ENCODE measurements at places on chromosomes 11 and 22.

DNA sequence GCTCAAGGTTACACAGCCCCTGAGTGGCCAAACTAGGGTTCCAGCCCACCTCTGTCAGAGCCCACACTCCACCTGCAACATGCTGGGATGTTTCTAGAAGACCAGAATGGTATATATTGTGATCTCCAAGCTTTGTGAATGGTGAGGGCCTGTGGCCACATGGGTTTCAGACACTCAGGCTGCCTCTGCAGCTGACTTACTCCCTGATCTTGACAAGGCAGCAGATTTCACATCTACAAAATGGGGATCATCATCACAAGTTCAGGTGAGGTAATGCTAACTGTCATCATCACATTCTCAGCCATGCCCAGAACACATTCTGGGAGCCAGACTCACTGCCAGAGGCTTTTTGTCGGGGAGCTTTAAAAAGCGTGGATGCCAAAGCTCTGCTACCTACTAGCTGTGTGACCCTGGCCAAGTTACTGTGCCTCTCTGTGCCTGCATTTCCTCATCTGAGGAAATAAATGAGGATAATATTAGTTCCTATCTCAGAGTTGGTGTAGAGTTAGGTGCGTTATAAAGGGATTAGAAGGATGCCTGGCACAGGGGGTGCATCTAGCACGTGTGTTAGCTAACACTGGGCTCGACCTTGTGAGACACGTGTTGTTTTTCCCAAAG, 24.9 kb upstream of the WNT11 start:
- no peak for DNase-seq

DNA sequence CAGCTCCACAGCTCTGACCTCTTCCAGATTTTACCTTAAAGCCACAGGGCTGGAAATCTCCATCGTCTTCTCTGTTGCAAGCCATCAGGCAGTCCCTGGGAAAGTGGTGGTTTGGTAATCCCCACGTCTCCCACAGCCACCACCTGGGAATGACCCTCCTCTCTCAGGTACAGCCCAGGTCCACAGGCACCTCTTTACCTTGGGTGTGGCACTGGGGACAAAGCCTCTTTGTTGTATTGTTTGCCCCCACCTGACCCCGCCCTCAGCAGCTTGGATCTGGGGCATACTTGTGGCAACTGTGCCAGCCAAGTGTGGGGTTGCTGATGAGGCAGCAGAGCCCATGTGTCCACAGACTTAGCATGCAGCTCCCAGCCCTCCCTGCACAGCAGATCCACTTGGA, 77.6 kb downstream of the LRRC32 start:
- DNase-seq, result no peak

DNA sequence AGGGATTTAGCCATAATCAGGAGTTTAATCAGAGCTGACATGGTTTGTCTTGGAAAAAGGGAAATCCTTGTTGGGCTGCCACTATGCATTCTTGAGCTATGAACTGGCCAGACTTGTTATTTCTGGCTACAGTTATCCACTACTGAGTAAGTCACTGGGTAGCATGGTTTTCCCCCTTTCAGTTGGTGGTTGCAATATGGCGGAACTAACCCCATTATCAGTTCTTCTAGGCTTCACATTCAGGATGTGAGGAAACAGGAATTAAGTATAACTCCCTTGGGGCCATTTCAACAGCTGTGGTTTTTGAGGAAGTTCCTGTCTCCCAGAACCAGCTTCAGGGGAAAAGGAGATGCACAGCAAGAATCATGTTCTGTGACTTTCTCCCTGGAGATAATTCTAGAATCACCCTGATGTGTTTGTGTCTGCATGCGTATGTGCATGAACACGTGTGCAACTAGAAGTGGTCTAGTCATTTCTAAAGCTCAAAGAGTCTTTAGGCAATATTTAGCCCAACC, 103.0 kb upstream of the CD44 start:
- DNase-seq, result no peak

DNA sequence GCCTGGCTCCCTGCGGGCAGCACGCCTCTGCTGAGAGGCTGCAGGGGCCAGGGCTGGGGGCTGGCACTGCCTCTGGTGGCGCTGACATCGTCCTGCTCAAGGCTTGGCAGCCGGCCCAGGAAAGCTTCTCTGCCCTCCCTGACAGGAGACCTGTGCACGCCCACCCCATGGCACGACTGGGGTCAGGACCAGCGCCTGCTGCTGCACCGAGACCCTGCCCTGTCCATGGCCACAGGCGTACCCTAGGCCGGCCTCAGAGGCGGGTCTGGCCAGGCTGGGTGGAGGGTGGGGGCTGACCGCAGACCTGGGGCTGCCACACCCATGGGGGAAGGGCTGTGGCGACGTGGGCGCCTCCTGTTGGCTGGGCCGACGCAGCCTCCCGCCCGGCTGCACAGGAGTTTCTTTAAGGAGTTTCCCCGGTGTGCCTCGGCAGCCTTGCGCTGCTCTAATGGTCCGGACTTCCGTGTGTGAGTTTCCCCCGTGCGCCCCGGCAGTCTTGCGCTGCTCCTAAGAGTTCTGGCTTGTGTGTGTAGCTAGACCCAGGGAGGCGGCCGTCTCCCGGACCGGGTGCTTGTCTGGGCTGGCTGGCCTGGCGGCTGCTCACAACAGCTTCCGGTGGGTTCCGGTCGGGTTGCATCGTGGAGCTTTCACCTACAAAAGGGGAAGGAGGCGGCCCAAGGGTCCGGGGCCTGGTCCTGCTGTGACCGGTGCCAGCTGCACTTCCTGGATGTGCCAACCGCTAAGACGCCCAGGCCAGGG, 4.6 kb downstream of the TRABD start:
- peak; percentile 88 for DNase-seq

DNA sequence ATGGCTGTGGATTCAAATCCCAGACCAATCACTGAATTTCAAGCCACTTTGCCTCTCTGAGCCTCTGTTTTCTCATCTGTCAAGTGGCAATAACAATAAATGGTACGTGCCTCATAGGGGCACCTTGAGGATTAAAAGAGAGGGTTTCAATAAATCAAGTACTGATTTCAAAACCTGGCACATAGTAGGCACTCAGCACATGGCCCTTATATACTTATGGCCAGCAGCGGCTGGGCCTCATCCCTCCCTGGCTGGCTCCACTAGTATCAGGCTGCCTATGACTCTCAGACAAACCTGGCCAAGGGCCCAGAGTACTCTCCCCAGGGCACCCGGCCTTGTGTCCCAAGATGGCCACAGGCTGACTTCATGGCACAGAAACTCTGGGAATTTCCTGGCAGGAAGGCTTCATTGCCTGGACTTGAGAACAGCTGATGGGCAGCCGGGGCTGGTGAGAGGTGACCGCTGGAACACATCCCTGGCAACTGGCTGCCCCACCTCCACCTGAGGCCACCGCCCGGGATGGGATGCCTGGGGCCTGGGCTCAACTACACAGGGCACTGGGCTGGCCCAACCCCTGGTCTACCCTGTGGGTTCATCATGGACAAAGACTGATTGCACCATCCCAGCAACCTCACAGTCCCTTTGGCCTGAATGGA, 3.4 kb downstream of the FADS3 start:
- peak; percentile 94 for DNase-seq

GRCh38 chr11:17514476-17514875, 29.7 kb downstream of the USH1C start:
- DNase-seq, result no peak

- DNase-seq, result no peak
Measured at GRCh38 chr11:120167659-120168058, 29.7 kb upstream of the TRIM29 start.

DNA sequence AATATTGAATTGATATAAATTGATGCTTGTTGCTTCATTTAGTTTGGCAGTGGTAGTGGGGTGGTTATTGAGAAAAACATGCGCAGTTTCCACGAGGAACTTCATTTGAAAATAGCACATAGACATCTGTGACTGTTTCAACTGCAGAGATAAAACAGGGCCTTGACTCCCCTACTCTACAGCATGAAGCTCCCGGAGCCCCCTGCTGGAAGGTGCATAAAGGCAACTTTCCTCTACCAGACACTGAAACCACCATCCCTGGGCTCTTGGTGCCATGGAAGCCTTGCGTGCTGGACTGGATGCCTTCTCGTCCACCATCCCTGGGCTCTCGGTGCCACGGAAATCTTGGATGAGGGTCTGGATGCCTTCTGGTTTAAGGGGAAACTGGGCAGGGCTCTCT, 195.9 kb downstream of the CSNK2A3 start:
- DNase-seq, result no peak

- DNase-seq, result no peak
Measured at GRCh38 chr11:57547854-57548377, 10.5 kb downstream of the SMTNL1 start.

DNA sequence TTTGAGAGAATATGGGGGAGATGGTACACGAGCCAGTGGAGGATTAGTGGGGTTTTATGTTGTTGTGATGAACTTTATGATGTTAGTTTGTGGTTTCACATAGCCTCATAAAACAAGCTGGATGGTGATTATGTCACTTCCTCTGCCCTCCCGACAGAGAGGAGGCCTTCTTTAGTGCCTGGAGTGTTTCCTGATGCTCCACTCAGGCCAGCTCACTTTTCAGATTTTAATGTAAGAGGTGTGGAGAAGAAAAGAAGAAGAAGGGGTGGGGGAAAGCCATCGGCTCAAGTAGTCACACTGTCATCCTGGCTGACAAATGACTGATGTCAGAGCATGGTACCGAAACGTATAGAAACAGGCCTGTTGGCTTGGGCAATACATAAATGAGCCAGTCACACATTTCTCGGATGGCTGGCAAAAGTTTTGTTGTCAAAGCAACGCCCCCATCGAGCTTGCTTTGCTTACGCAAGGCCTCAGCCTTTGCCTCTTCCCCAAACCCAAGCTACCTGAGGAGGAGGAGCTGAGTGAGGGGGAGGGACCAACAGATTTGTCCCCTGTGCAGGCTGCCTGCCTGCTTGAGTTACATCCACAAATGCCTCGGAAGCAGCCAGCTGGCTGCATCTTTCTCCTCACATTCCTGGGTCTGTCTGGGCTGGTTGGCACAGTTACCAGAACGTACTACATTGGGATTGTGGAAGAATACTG, at the start of gene HEPHL1:
TSS of gene HEPHL1 (plus strand) at position 578 of the 705 bp plus-strand sequence. CDS start at position 593, 15 bp downstream.
- peak; percentile 58 for DNase-seq

DNA sequence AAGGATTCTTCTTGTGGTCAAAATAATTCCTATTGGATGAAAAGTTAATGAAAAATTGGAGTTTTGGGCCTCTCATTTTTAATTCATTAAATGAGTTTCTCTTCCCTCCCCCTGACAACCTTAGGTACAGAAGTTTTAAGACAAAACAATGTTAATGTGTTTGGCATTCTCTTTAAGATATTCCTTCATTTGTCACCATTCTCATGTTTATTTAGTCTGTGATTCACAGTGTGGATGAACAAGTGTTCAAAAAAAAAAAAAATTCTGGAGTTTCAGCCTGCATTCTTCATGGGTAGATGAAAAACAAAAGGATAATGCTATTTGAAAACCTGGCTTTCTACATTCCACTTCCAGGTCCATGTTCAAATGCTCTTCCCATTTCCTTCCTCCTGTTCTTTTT, 172.6 kb upstream of the LUZP2 start:
- DNase-seq, result no peak

GRCh38 chr11:62146476-62147200, 22.8 kb downstream of the INCENP start:
- no peak for DNase-seq

DNA sequence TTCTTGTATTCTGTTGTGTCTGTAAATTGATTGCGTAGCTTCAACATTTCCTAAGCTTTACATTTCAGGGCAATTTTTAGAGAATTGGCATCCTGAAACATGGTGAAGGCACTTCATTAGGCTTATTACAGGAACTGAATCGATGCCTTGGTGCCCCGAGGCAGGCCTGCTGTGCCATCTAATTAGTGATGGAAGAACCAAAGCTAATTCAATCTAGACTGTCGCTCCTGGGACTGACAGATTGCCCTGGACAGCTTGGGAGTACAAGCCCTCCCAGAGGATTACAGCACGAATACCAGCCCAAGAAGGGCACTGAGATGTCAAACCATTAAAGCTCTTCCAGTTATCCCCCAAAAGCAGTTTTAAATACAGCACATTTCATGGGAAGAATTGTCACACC, 243.2 kb upstream of the ZC3H12C start:
- DNase-seq, result no peak

- DNase-seq, result no peak
Measured at GRCh38 chr11:110463153-110463552, 33.4 kb downstream of the FDX1 start.

DNA sequence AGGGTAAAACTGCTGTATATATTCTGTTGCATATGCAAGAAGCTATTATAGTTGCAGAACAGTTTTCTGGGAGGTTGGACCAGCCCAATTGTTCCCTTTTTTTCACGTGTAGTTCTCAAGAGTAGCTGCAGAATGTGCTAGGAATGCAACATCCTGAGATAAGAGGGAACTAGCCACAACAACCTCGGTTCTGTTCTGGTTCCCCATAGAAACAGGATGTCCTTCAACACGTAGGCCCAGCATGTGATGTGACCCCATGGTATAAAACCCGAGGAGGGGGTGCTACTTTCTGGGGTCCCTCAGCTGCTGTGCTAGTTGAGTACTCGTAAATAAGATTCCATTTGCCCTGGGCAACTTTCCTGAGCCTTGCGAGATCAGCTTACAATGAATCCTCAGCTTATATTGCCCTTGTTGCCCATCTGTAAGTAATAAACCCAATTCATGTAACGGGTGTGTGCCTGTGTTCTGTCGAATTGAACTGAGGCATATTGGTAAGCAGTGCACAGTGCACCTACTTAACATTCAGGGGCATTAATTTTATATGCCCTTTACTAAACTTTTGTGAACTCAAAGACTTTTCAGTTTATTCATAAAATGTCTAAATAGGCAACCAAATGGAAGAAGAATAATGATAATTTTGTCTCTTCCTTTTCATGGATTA, 23.0 kb upstream of the TRAF6 start:
- no peak for DNase-seq

DNA sequence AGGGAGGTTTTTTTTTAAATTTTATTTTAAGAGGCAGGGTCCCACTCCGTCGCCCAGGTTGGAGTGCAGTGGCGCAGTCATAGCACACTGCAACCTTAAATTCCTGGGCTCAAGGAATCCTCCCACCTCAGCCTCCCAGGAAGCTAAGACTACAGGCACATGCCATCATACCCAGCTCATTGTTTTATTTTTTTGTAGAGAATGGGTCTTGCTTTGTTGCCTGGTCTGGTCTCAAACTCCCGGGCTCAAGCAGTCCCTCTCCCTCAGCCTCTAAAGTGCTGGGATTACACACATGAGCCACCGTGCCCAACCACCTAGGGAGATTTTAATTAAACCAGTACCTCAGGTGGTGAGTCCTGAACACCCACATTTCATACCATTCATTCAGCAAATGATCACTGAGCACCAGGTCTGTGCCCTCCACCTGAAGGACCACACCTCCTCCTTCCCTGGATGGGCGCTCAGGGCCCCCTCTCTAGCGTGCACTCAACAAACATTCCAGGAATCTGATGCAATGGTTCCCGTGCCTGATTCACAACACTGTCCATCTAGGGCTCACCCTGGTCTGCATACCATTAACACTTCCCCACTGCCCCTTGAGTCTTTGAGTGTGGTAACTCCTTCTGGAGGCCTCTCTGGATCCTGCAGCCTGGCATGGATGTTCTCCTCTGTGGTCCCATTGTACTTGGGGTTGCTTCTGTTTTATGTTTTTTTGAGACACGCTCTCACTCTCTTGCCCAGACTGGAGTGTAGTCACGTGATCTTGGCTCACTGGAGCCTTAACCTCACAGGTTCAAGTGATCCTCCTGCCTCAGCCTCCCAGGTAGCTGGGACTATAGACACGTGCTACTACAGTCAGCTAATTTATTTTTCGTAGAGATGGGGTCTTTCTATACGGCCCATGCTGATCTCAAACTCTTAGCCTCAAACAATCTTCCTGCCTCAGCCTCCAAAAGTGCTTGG, 9.6 kb upstream of the MYH9 start:
- no peak for DNase-seq

Data from RWPE2 (cell line).